ENCODE measurements at places on chromosomes 3 and 15.

- no peak for DNase-seq
Observed at GRCh38 chr3:169054471-169054870, 609.0 kb downstream of the MECOM start.

- peak; percentile 26 for DNase-seq
Observed at GRCh38 chr3:194148383-194148782, 12.4 kb downstream of the HES1 start.

- DNase-seq, result no peak
Observed at GRCh38 chr3:73351423-73352071, 273.2 kb downstream of the PDZRN3 start.

DNA sequence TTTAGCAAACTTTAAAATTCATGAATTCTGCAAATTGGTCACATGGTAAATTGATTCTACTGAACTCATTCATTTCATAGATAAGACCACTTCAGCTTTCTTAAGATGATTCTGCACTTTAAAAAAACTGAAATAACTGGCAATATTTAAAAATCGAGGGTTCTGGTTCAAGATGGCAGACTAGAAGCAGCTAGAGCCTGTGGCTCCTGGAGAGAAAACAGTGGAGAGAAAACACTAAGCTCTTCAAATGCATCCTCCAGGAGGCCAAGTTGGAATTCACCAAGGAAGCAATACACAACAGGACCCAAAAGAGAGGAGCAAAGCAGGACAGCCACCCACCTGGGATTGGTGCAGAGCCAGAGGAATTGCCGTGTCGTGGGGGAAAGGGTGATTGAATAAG lies 132.1 kb downstream of the SPATA16 start:
- no peak for DNase-seq

GRCh38 chr15:94041746-94042145 lies 189.6 kb upstream of the MCTP2 start:
- DNase-seq, result no peak

- no peak for DNase-seq
Observed at GRCh38 chr3:123256256-123256655, 54.5 kb downstream of the SEC22A start.

GRCh38 chr3:185779461-185779860 lies 45.4 kb downstream of the IGF2BP2 start:
- no peak for DNase-seq

- no peak for DNase-seq
Observed at GRCh38 chr3:157443905-157444796, 7.5 kb downstream of the PTX3 start.

DNA sequence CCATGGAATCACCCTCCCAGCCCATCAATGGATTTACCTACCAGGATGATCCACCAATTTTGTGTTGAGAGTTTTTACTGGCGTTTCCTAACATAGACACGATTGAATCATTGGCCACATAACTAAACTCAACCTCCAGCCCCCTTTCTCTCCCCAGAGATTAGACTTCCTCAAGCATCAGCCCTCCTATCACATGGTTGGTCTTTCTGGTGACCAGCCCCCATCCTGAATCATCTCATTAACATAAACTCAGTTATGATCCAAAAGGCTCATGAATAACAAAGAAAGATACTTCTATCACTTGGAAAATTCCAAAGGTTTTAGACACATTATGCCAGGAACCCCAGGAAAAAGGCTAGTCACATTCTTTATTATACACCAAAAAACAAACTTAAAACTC lies 21.2 kb downstream of the PRKAR2A start:
- DNase-seq, result peak; percentile 80

DNA sequence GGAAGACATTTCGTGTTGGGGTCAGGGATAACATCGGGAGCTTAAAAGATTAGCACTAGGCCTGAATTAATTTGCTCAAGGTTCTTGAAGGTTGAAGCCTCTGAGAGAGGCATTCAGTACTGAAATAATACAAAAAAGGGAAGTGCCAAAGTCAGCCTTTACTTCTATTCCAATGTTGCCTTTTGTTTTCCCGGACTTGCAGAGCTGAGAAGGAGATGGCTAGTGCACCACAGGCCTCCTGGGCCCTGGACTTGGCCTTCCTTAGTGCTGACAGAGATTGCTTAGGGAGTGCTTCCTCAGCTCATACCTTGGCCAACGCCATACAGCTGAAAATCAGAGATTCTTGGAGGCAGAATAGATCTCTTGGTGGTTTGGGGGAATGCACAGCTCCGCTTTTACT lies 333.6 kb upstream of the TBL1XR1 start:
- DNase-seq, result no peak

DNA sequence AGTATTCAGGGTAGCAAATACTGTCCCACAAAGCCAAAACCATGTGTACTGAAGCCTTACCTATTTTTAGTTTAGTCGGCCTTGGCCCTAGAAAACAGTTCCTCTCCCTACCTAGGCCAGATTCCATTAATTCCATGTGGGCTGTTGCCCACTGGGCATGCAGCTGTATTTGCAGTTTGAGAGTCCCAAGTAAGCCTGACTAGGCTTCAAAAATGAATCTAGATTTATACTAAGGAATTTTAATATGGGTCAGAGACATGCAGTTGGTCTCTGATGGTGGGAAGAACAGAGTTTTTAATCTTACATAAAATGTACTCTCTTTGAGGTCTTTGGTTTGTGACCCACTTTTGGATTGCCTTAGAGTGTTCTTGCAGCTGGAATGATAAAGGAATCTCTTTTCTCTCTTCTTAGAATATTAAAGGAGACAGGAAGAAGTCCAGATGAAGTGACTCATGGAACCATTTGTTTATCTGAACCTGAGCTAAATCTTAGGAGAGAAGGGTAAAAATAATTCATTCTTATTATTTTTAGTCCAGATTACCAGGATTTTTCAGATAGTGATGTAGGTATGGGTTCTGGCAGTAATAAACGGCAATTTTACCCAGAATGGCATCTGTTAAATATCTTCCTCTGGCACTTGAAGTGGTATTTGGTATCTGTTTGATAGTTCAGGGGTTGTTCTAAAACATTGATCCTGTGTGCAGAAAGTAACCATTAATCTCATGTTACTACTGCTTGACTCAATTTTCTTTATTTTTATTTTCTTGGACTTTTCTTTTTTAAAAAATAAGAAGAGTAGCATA lies 33.8 kb downstream of the GLCE start:
- peak; percentile 13 for DNase-seq

DNA sequence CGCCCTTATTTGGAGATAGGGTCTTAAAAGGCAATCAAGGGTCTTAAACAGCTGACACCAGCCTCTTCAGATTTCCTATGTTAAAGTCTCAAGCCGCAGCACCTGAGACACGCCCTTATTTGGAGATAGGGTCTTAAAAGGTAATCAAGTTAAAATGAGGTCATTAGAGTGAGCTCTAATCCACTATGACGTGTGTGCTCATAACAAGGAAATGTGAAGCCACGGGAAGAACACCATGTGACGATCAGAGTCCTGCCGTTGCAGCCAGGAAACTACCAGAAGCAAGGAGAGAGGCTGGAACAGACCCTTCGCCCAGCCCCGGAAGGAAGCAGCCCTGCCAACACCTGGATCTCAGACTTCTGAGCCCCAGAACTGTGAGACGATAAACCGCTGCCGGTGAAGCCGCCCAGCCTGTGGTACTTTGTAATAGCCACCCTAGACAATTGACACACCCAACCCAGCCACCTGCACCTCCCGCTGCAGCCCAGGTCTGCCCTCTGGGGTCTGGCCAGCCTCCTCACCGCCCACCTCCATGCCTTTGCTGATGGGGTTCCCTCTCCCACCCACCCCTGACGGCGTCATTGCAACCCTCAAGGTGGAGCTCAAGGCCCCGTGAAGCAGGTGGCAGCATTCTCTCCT lies 137.9 kb downstream of the MEGF11 start:
- no peak for DNase-seq

DNA sequence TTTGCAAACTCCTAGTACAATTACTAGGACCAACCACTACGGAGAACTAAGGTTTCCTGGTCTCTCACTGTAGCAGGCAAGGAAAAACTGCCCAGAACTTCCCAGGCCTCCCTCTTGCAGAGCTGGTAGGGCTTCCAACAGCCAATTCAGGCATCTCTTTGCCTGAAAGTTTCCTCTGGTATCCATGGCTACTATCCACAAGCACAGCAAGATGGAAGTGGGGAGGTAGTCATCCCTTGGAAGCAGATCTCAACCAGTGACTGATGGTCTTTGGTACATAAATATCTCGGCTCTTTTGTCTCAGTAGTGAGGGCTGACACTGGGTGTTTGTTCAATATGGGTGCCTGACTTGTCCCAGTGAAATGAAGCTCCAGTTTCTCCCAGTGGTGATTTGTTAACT lies 201.3 kb upstream of the MRPL3 start:
- DNase-seq, result no peak

GRCh38 chr3:101938262-101938847 lies 89.0 kb downstream of the NFKBIZ start:
- DNase-seq, result no peak

DNA sequence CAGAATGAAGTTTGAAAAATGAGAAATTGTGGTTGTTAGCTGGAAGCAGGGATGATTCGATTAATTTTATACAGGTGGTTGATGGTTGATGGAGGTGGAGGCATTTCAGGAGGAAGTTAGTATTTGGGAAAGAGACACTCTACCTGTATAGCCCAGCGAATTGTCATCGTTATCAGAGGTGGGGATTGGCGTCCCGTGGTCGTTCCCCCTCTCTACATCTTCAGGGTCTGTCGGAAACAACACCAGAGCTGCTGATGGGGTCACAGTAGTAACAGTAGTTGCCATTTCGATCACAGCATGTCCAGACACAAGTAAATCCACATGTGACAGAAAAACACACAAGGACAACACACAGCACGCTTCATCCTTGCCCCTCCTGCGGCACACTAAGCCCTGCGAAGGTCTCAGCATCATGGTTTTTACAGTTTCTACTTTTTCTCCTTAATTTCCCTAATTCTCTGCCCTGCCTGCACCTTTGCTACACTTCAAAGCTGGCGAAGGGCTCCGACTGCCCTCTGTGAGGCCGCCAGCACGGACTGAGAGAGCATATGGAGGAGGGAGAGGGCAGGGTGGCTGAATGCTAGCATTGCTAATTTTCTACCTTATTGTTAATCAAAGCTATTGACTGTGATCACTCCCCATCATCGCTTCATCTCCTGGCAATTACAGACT lies 642.3 kb downstream of the ROBO1 start:
- DNase-seq, result no peak

GRCh38 chr3:146187334-146187950 lies 26.5 kb upstream of the PLOD2 start:
- peak; percentile 33 for DNase-seq

Measured in AG20443 (cell line).